ENCODE measurements at places on chromosomes 11 and 22. TPM values are rescaled to one million over a fixed set of nuclear protein-coding genes. Genes with fewer than 3 reads are reported as not detected.

Gene SLC25A18
- 0.73 TPM for total RNA-seq

Gene GRAMD1B
- 0.37 TPM for total RNA-seq

Gene UCP2
- total RNA-seq: 0.59 TPM

Gene SCARF2
- 8.0 TPM for total RNA-seq
